Nucleus accumbens (tissue), 56 donors: ENCODE measurements at places on chromosomes 3 and 15.

- DNase-seq: no peak
Observed at GRCh38 chr3:12972781-12973702, 100.2 kb downstream of the IQSEC1 start.

GRCh38 chr15:64044300-64045100, 1.8 kb downstream of the DAPK2 start:
- no peak for DNase-seq

DNA sequence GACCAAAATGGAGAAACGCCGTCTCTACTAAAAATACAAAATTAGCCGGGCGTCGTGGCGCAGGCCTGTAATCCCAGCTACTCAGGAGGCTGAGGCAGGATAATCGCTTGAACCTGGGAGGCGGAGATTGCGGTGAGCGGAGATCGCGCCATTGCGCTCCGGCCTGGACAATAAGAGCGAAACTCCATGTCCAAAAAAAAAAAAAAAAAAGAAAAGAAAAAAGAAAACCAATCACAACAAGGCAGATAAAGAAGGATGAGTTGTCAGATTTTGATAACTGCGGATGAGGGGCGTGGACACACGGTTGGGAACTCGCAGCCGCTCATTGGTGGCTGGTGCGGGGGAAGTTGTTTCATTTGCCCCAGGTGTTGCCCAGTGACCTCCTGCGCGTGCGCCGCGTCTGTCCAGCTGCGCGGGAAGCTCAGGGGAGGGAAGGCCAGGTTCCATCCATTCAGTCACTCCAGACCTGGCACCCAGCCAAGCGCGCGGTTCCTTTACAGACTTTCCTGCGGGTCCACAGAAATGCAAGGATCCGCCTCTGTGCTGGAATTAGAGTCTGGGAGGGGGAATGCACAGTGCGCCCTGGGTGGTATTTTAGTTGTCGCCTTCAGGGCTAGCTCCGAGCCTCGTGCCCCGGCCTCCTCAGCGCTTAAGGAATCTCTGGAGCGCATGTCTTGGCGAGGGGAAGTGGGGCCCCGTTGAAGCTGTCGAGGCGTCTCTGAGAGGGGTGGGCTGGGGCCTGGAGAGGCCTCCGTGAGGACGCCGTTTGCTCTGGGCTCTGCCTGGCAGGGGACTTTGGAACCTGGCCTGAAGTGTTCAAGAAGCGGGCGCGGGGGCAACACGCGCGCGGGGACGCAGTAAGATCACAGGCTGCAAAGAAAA, 708 bp upstream of the GCHFR start:
- DNase-seq: peak; percentile 43

- no peak for DNase-seq
Observed at GRCh38 chr15:35697549-35698299, 151.8 kb upstream of the DPH6 start.

DNA sequence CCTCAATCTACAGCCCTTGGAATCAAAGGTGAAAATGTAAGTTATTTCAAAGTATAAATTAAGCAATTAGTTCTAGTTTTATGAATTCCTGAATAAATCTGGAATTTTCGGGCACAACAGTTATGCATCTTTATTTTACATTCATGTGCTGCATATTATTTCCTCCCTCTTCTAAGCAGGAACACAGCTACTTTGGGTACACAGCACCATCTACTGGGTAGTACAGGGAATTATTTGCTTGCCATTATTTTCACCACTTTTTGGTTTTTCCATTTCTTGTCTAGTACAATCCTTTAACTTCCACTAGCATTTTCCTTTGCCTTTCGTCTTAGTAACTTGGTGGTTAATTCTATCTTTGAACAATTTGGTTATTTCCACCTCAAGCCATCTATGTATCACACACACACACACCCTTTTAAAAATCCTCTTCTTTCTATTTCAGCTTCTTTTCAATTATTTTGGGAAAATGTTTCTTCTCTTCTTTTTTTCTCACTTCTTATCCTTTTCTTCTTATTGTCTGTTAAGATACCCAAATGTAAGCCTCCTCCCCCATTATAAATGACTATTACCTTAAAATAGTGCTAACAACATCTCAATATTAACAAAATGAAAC, 451.0 kb downstream of the MFSD1 start:
- no peak for DNase-seq

GRCh38 chr15:51837792-51838251, 8.4 kb downstream of the TMOD3 start:
- no peak for DNase-seq

- DNase-seq: no peak
Observed at GRCh38 chr3:186152889-186153292, 44.0 kb upstream of the ETV5 start.

DNA sequence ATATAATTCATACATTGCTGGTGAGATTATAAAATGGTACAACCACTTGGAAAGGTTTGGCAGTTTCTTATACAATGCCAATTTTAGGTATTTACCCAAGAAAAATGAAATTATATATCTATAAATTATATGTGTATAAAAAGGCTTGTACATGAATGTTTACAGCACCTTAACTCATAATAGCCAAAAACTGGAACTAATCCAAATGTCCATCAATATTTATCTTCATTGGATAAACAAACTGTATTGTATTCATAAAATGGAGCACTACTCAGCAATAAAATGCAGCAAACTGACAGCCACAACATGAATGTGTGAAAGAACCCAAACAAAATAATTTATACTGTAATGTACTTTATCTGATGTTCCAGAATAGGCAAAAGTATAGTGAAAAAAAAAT, 33.6 kb upstream of the EIF5A2 start:
- no peak for DNase-seq

DNA sequence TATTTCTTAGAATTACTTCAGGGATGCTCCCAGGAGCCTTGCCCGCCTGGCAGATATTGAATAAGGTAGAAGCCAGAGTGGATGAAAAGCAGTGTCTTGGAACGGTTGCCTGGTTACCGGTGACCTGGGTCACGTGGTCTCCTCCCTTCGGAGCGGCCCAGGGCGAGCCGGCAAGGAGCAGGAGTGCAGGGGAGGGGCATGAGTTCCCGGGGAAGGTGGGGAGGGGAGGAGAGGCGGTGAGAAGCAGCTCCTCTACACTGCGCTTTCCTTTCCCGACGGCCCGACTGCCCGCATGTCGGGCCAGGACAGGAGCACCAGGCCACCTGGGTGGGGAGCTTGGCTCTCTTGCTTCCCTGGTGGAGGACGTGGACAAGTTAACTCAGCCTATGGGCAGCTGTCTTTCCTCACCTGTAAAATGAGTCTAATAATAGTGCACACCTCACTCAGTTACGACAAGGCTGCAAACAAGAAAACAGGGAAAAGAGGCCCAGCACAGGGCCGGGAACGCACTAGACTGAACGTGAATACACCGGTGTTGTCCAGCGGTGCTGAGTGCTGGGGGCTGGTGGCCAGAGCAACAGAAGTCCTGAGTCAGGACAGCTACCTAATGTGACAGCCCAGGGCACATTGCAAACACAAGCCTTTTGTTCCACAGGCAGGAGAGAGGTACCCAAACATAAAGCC, 198.3 kb downstream of the ADAMTS9 start:
- peak; percentile 6 for DNase-seq

DNA sequence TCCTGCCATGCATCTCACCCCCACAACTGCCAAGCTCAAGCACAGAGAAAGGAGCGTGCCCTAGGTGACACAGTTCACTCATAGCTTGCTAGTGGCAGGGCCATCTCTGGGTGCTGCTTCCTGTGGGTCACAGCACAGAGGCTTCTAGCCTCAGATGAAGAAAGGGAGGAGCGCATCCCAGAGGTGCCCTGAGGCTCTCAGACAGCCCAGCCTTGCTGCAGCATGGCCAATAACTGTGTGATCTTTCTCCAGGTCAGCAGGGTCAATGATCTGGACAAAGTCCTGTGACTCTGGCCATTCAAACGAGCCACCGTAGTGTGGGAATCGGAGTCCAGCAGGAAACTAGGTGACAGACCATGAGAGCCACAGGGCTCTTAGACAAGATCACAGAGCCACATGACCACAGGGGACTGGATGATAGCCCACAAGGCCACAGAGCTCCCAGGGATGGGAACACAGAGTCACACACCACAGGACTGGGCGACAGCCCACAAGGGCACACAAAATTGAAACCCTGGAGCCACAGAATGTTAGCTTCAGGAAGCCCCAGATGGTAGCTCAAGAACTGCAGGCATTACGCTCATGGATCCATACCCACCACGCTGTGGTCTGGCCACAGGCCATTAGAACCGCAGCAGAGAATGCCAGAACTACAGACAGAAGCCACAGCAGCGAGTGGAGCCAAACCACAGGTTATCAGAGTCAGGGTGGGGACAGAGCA, 25.9 kb upstream of the GRIP2 start:
- no peak for DNase-seq

DNA sequence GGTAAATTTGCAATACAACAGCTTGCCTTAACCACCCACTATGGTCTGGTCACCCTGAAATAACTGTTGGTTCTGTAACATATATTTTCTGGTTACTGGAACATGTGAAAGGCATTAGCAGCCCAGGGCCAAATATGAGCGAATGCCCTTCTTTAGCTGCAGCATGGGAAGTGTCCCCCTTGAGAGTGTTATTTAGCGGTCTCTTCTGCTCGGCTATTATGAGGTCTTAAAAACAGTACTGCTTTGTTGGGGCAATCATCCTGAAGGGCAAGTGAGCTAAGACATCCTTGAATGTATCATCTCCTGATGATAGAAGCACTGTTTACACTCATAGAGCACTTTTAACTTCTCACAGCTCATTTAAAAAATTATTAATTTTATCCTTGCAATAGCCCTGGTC, 90.2 kb downstream of the RYR3 start:
- no peak for DNase-seq

GRCh38 chr15:98785807-98786621, 137.7 kb downstream of the IGF1R start:
- DNase-seq: no peak

DNA sequence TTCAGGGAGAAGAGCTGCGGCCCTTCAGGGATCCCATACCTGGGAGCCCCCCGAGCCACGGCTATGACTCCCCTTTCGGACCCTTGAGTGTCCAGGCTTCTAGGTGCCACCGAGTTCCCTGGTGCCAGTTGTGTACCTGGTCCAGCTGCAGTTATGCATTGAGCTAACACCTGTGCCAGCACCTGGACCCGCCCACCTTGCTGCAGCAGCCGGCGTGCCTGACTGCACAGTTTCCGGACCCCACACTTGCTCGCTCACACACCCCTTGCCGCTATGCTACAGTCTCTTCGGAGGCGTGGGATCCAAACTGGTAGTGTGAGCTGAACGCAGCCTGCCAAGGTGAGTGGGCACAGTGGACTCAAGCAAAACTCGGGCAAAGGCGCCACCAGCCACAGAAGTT, 284.5 kb upstream of the ROBO1 start:
- DNase-seq: no peak

- peak; percentile 34 for DNase-seq
Observed at GRCh38 chr15:41417418-41418195, 712 bp downstream of the RTF1 start.

DNA sequence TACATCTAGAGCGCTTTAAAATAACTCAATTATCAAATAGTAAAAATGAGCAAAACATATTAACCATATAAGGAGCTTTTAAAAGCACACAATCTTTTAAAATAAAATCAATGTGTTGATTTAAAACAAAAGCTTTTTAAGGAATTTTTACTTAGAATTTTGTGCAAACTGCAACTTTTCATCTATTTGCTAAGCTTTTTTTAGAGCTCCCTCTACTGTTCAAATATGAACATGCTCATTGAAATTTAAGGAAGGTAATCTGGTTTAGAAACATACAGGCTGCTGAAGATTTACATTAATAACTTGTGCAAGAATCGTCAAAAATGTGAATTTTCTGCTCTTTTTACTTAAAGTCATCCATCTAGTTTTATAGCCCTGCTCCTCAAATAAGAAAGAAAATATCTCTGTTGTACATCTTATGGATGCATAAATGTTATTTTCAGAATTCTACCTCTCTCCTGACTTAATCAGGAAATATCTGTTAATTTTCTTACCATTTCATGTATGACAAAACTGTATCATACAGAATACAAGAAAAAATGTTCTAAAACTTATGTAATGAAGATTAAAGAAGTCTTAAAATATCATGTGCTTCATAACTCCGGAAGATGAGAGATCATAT, 469.4 kb upstream of the ROBO2 start:
- no peak for DNase-seq

GRCh38 chr15:58608129-58608590, 141.3 kb downstream of the ADAM10 start:
- no peak for DNase-seq

- no peak for DNase-seq
Observed at GRCh38 chr3:122988508-122988907, 39.1 kb downstream of the SEMA5B start.

GRCh38 chr3:120983841-120984240, 75.8 kb downstream of the STXBP5L start:
- DNase-seq: no peak

DNA sequence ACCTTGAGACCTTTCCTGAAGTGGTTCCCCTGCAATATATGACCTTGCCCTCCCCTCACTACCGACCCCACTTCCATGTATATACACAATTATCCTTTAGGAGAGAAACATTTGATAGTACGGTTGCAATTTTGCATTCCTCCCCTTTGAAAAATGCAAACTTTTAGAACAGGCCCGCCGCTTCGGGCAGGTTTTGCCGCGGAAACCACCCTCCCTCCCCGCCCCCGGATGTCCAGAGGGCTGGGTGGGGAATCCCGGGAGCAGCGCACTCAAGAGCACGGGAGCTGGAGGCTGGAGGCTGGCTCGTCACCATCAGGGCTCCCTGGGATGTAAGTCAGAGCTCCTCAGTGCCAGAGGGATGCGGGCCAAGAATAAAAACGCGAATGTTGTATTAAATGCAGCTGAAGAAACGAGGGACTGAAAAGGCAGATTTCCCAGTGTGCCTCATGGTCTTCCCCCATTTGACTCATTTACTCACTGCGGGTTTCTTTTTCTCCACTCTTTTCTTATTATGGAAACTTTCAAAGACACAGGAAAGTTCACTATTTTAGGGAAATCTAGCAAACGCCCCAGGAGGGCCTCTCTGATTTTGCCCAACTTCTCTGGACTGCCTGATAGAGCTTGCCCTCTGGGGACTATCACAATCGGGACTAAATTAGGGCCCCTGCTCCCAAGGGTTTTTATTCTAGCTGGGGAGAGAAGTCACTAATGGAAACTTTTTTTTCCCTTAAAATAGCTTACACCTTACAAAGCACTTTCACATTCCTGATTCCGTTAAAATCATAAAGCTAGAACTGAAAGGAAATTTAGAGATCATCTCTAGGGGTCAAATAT, 2.9 kb upstream of the USP3 start:
- DNase-seq: peak; percentile 58

GRCh38 chr15:35067496-35068347, 17.4 kb downstream of the NANOGP8 start:
- no peak for DNase-seq

- DNase-seq: no peak
Observed at GRCh38 chr3:157310329-157311052, 126.2 kb upstream of the PTX3 start.
